Activated CD4-positive, alpha-beta T cell treated with anti-CD3 and anti-CD28 coated beads for 4 hours (primary cell): ENCODE measurements at places on chromosomes 1 and 21.

DNA sequence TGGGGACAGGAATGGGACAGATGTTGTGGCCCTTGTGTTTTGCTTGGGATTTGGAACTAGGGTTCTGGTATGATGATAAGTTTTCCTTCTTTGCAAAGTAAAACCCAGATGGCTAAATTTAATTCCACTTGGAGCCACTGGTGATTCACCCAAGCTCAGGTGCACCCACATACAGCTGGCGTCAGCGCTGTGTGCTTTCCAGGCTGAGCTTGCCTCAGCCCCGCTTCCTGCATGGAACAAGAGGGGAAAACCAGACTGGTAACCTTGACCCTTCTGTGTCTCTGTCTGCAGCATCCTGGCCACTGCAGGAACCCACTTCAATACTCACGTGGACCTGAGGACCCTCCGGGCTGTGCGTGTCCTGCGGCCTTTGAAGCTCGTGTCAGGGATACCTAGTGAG lies 94.2 kb downstream of the CACNA1E start:
- DNase-seq: no peak

DNA sequence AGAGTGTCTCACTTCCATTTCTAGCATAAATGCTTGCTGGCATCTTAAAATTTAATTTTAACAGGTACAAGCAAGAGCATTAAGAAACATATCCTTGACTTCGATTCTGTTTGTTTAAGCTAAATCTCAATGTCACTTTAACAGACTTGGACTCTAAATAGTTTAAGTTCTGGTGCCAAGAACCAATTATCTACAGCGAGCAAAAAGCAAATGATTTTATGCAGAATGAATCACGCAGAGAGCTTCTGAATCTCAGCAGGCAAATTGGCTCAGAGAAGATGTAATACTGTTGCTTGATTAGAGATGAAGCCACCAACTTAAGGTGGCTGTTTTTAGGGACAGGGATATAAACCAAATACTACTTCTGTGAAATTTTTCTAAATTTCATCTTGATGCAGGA lies 117.0 kb upstream of the PLD5 start:
- DNase-seq: no peak

GRCh38 chr1:33317354-33317753 lies 3.5 kb downstream of the A3GALT2 start:
- DNase-seq: no peak

GRCh38 chr1:63063367-63063766 lies 259.0 kb upstream of the FOXD3 start:
- no peak for DNase-seq

DNA sequence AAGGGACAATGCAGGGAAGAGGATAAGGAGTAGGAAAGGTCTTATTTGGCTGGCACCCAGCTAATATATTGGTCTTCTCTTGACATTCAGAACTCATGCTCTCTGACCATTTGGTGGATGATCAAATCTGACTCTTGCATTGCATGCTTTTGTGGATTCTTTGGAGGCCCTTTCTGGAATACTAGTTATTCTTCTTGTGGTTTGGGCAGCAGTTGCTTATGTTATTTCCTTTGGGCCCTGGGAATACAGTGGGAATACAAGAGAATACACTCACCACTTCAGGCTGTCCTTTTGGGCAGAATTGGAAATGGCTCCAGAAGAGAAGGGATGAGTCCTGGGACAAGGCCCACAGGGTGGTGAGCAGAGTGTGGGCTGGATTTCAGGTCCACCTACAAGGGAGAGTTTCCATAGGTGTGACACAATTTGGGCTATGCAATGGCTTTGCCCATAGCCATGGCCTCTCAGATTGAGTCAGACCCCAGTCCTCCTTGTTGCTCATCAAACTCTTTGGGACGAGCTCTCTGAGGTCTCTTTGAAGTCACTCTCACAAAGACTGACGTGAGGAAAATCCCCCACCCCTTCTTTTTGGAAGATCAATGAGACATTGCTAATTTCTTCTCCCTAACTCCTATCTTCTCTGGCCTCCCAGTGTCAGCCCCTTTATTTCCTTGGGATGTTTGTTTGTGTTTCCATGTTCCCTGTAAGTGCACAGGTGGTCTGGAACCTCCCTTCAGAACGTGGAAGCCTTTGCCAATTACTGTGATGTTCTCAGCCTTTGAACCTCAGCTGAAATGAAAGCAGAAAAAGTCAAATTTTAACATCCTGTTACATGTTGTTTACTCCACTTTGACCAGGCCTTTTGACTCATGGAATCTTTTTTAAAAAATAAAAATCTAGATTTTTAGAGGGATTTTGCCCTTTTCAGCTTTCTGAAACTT lies 19.4 kb downstream of the HSD11B1 start:
- peak; percentile 24 for DNase-seq

DNA sequence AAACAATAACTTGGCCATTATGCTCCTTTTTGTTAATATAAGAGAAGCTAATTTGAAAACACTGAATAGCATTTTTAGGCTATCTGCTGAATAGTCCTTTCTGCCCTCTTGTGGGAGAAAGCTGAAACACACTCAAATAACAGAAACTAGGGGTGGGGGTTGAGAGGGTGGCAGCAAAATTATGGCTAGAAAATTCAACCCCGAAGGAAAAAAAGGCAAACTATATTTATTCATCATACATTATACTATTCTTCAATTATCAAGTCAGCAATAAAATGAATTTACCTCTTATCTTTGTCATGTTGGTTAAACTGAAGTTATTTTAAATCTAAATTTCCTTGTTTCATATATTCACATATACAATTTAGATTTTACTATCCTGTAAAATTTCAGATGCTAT lies 255.9 kb downstream of the FAF1 start:
- DNase-seq: peak; percentile 5

DNA sequence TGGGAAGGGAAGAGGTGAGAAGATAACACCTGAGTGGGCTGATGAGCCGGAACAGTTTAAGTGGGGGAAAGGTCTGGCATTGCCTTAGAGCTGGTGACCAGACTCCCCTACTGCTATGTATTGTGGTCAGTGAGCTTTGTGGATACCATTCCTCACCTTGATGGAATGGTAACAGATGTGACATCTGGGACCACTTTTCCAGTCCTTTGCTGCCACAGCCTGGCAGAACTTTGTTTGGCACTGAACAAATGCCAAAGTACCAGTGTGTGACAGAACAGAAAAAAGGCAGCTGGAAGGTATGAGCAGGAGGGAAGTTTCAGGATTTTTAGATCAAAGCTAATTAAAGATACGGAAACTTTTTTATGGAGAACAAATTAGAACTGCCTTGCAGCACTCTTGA lies 6.2 kb downstream of the MED8 start:
- no peak for DNase-seq

DNA sequence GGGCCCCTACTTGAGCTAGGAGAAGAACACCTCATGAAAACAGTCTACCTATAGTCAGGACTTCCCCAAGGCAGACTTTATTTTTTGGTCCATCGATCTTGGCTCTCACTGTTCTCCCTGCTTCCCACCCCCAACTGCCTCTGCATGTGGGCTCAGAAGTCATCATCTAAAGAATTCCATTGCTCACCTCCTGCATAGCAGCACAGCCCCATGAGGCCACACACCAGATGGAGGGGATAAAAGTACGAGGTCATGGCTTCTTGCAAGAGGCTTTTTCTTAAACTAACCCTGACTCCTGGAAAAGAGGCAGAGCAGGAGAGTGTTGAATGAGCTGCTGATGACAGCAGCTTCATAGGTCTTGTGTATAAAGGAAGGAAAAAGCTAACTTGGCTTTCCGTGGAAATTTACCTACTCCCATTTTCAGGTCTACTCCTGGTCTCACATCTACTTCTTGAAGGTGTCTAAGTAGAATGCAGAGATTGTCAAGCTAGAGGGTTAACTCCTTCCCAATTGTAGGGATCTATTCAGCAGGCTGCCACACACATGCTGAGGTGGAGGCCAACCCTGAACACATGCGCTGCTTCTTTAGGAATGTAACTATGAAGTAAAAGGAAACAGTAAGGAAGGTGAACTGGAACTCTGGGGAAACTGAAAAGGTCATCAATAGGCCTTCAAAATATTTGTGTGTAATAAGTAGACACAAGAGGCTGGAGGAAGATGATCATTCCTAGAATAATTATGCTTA lies 18.7 kb downstream of the WNT2B start:
- DNase-seq: no peak

DNA sequence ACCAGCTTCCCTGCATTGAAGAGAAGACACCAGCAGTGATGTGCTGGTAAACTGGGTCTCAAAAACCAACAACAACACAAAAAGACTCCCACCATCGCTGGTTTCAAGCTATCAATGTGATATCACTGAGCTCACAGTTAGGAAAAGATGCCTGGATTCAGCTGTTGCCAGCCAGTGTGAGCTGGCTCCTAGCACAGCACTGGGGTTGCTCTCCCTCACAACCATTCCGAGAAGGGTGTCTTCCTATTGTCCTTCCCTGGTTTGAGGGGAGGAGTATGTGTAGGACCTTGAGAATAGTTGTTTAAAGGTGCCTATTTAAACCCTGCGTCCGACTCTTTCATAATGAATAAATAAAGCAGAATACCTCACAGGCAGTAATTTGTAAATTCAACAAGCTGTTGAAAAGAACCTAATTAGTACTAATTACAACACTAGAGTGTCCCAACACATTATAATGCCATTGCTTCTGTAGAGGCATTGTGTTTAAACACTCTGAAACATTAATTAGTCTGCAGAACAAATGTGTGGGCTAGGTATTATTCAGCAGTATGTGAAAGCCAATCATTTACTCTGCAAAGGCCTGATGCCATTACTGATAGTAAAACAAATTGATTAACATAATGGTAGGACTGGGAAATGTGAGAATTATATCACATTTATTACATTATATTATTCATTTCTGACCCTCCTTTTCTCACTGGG lies 17.2 kb downstream of the NIBAN1 start:
- no peak for DNase-seq

DNA sequence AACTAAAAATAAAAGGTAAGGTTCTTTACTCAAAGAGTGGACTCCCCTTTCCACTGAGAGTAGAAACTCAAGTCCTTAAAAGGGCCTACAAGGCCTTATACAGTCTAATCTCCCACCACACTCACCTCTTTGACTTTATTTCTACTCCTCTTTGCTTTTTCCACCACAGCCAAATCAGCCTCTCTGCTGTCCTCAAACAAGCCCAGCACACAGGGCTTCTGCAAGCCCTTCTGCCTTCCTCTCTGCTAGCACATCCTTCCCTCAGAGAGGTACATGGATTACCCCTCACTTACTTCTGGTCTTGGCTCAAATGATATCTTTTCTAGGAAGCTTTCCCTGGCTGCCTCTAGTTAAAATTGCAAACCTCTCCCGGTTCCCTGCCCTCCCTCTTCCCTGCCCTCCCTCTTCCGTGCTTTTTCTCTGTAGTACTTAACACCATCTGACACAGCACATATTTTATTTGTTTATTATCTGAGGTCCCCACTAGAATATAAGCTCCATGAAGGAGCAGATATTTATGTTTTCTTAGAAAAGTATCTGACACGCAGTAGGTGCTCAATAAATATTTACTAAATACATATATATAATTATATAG lies 1.7 kb downstream of the LYST start:
- no peak for DNase-seq

GRCh38 chr1:47508702-47509431 lies 71.0 kb downstream of the FOXD2 start:
- DNase-seq: no peak

- no peak for DNase-seq
Measured at GRCh38 chr1:18109058-18109755, 1.6 kb downstream of the IGSF21 start.

- DNase-seq: no peak
Measured at GRCh38 chr1:59815892-59816291, 1.1 kb downstream of the HOOK1 start.

DNA sequence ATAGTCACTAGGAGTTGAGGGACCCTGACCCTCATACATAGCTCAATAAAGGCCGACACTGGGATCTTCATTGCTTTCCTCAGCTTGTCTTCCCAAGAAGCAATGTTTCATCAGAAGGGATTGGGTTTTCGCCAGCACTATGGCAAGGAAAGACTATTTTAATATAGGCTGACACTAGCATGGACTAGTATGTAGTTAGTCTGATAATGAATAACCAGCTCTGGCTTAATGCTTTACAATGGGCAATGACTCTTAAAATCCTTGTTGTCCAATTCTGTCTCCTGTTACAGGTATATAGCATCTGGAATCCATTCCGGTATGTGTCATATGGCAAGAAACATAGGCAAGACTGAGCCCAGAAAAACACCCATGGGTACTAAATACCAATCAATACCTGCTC lies 15.3 kb upstream of the SYT2 start:
- DNase-seq: no peak

- DNase-seq: no peak
Measured at GRCh38 chr1:167175901-167176300, 44.8 kb upstream of the POU2F1 start.

DNA sequence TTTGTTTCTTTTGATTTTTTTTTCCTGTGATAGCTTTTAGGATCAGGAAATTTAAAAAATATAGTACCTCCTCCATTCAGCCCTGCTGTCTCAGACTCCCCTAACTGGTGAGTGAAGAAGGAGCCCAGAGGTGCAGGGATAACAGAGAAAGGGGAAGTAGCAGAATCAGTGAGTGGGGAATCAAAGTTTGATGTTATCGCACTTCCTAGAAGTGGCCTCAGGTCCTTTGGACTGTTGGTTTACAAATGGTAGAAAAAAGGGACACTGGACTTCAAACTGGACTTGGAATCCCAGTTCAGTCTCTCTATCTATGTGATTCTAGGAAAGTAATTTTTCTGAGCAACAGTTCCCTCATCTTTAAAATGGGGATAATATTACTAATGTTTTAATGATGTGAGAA lies 99.5 kb downstream of the FGGY start:
- DNase-seq: no peak
